ENCODE measurements at places on chromosomes 5 and 9.

DNA sequence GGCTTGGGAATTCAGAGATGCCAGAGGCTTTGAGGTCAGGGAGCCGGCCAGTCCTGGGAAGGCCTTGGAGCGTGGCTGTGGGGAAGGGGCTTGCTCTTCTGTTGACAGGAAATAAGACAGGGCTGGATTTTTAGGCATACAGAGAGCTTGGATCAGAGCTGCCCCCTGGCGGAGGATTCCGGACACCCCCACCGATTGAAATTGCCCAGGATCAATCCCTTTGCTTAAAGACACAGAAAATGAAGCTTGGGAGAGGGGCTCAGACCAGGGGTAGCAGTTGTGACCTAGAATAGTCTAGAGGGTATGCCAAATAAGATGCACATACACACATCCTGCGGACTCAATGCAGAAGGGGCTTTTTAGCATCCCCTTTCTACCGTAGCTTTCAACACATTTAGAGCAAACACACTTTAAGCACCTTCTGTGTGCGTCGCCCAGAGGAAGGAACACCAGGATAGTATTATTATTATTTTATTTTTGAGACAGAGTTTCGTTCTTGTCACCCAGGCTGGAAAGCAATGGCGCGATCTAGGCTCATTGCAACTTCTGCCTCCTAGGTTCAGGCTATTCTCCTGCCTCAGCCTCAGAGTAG, 1.7 kb upstream of the NTMT1 start:
- DNase-seq, result no peak

GRCh38 chr5:59600998-59601397, 292.5 kb downstream of the PDE4D start:
- no peak for DNase-seq

DNA sequence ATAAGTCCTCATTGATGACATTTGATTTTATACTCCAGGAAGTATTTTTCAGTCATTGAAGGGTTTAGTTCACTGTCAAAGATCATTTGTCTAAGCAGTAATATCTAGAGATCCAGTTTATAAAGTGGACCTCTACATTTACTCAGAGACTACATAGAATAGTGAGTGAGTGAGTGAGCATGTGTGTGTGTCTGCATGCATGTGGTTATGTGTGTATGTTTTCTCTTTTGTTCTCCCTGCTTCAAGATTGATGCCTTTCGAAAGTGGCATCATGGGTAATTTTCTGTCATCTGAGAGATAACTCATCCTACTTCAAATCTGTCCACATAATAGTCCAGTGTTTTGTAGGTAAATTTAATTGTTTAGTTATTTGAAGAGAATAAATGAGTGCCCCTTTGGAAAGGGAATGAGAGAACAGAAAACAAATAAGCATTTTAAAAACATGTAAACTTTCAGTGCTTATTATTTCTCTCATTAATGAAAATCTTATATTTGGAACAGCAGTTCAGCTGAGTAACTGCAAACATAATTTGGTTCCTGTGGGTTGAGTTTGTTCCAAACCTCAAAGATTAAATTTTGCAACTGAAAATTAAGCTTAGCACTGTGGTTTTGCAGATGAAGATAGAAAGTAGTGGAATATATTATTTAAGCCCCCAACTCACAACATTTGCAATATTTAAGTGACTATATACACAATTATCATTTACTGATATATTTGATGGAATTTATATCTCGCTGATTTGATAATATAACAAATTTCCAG, 1295.1 kb upstream of the C9orf72 start:
- DNase-seq, result no peak

- DNase-seq, result no peak
Measured at GRCh38 chr5:9540791-9541190, 5.1 kb downstream of the SEMA5A start.

GRCh38 chr9:115694014-115694413, 459.6 kb upstream of the PAPPA start:
- DNase-seq, result no peak

DNA sequence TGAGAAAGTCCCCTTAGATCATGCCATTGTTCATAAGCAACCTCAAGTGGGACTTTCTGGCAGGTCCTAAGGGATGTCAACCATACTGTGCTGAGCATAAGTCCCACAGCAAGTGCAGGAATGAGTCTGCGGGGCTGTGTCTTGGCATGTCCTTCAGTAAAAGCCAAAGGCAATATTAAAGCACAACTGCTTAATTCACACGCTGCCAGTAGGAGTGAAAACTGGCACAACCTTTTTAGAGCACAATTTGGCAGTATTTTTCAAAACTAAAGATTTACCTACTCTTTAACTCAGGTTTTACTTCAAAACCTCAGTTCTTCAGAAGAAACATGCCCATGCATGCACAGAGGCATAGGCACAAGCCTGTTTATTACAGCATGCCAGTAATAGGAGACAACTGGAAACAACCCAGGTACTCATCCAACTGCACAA, 24.4 kb upstream of the SMAD5 start:
- no peak for DNase-seq

DNA sequence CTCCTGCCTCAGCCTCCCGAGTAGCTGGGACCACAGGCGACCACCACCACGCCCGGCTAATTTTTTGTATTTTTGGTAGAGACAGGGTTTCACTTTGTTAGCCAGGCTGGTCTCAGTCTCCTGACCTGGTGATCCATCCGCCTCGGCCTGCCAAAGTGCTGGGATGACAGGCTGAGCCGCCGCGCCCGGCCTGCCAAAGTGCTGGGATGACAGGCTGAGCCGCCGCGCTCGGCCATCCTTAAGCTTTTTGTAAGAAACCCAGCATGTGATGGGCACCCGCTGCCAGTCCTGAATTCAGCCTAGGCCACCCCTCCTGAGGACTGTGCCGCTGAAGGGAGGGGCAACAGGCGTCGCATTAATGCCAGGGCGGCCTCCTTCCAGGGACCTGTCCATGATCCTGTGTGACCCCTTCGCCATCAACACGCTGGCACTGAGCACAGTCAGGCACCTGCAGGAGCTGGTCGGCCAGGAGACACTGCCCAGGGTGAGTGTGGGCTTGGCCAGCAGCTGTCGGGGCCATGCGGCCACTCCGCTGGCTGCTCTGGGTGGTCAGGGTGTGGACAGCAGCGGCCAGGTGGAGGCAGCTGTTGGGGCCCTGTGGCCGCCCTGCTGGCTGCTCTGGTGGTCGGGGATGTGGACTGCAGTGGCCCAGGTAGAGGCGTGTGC, 10.5 kb downstream of the NELFB start:
- no peak for DNase-seq

DNA sequence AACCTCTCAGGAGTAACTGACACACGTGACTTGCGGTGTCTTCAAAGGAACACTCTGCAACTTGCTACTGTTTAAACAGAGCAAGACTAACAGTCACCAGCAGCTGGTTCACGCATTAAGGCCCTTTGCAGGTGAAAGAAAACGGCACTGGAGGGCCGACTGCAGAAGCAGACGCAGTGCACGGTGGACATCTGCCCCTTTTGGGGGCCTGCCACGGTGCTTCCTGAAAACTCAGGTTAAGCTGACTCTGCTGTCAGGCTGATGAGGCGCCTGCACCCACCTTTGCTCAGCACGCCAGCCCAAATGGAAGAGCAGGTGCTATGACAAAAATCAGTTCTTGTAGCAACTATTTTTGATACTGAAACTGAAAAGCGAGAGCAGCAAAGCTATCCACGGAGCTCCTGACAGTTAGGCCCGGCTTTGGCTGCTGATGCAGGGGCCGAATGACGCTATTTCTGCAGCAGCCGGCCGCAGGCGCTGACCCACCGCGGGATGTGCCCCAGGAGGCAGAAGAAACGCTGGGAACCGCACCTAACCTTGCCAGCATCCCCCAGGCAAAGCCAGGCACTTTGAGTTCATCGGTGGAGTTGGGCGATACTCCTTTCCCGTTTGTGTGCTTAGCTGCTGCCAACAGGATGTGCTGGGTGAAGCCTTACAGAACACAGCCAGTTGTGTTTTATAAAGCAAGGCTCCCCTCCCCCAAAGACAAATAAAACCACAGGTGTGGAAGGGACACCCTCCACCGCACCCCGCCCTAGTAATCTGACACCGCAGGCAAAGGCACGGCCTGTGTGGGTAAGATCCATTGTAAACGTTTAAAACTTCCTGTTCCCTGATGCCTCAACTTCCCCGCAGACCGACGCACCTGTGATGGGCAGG, 21.1 kb upstream of the TERT start:
- DNase-seq, result no peak

DNA sequence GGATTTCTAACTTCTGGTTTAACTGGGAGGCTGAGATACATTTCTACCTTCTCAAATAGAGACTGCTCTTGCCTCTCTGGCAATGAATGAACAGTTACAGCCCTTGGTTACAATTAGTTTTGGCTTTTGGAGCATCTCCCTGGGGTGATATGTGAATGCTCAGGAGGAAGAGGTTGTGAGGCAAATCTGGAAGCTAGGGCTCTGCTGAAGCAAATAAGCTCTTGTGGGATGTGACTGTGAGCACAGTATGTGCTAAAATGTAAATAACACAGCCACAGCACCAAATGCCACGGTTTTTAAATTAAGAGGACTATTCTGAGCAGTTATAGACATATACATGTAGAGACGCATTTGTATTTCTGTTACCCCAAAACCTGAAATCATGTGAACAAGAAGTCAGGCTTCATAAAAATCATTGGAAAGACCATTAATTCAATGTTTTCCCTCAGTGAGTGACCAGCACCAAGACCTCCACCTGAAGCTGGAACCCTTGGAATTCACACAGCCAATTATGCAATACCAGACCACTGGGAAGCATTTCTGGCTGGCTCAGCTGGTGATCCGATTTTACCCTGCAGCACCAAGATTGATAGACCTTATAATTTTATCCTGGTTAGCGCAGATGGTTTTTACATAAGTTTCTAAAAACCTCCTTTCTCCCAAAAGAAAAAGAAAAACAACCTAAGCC, 3.0 kb upstream of the SLC44A1 start:
- DNase-seq, result no peak

GRCh38 chr9:135971892-135972291, 10.7 kb upstream of the UBAC1 start:
- DNase-seq, result no peak

- no peak for DNase-seq
Measured at GRCh38 chr5:59999056-59999455, 105.5 kb upstream of the PDE4D start.

DNA sequence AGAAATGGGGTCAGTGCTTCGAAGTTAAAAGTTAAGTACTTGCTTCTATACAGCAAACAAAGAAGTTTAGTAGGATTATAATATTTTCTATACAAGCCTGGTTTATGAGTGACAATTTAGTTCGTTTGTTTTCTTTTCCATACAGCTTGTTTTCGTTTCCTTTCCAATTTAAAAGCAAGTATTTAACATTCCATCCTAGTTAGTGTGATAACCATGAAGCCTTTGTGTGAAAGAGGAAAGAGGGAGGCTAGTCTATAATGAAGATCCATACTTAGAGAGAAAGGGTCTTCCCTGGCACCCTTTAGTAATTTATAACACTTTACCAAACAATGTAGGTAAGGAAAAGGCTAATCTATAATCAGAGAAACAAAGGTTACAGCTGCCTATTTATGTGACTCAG, 51.0 kb downstream of the SLC1A1 start:
- DNase-seq, result no peak

DNA sequence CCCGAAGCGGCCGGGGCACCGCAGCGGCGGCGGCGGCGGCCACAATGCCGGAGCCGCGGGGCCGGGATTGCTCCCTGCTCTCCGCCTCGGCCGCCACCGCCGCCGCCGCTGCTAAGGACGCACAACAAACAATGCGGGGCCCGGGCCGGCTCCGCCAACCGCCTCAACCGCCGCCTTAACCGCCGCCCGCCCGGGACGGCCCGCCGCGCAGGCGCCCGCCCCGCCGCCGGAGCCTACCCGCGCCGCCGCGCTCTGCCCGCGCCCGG, 254 bp downstream of the STRBP start:
- DNase-seq, result no peak

GRCh38 chr5:176396330-176396729, 7.8 kb downstream of the HIGD2A start:
- DNase-seq, result no peak

DNA sequence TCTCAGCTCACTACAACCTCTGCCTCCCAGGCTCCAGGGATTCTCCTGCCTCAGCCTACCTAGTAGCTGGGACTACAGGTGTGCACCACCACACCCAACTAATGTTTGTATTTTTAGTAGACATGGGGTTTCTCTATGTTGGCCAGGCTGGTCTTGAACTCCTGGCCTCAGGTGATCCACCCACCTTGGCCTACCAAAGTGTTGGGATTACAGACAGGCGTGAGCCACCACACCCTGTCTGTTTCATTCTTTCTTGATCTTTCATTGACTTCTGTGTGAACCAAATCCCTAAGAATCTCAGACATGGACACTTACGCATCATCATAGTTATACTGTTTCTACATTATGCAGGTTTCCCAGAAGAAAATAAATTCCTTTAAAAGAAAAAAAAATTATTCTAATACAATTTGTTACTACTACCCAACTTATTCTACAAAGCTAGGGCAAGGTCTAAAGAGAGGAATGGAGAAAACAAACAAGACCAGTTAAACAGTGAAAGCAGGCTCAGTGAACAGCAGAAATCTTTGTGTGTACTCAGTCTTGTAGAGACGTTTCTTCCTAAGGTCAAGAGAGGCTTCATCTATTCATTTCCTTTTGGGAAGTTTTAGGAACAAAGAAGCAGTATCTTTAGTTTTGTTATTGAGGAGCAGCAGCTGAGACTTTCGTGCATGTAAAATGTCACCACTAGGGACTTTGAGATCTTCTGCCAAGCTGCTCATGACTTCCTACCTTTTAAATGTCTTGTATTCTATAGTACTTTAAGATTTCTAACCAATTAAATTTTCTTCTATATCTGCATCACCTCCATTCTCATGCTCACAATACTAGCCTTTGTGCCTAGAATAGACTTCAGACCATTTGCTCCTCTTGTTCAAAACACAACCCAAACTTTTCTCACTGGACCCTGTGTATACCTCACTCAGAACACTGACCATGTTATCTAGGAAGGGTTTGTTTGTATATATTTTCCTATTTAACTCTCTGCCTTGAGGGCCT, 5.6 kb upstream of the HMGCR start:
- no peak for DNase-seq

DNA sequence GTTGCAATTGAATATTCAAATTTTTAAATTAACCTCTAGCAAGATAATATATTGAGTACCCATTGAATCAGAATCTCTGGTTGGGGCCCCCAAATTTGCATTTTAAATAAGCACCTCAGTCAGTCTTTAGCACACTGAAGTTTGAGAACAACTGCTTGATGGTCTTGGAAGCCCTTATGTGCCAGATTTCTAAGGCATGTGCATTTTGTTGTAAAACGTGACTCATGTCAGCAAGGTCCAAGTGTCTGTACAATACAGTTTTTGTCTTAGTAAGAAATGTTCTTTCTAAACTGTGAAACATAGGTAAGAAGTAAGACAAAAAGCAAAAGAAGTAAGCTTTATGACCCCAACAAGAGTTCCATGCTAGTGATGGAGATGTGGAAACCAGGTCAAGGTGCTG, 59.1 kb upstream of the PHF2 start:
- DNase-seq, result no peak

DNA sequence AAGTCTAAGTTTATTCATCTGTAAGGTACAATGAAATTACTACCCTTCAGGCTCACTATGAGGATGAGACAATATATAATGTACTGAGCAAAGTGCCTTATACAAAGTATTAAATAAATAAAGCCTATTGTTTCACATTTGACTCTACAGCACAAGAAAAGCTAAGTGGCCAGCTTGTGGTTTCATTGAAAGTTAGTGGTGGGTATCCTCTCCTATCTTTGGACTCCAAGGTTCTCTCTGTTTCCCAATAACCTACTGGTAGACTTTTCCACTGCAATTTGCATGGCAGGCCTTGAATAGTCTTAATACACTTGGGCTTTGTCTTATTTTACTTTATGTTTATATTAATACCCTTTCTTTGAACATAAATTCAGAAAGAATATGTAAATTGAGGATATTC, 262.7 kb downstream of the DEPDC1B start:
- DNase-seq, result no peak
